CD8-positive, alpha-beta memory T cell (primary cell): ENCODE measurements at places on chromosomes 11 and 22. TPM values are rescaled to one million over a fixed set of nuclear protein-coding genes. Genes with fewer than 3 reads are reported as not detected.

Gene ZNF215
- total RNA-seq: 0.73 TPM

Gene FJX1
- total RNA-seq: 0.69 TPM

Gene CACNA1I
- total RNA-seq: 4.6 TPM

- DNase-seq: no peak
Measured at GRCh38 chr11:119774172-119774763, 45.3 kb upstream of the NECTIN1 start.

- DNase-seq: no peak
Measured at GRCh38 chr11:112403432-112403831, 142.8 kb upstream of the PLET1 start.

DNA sequence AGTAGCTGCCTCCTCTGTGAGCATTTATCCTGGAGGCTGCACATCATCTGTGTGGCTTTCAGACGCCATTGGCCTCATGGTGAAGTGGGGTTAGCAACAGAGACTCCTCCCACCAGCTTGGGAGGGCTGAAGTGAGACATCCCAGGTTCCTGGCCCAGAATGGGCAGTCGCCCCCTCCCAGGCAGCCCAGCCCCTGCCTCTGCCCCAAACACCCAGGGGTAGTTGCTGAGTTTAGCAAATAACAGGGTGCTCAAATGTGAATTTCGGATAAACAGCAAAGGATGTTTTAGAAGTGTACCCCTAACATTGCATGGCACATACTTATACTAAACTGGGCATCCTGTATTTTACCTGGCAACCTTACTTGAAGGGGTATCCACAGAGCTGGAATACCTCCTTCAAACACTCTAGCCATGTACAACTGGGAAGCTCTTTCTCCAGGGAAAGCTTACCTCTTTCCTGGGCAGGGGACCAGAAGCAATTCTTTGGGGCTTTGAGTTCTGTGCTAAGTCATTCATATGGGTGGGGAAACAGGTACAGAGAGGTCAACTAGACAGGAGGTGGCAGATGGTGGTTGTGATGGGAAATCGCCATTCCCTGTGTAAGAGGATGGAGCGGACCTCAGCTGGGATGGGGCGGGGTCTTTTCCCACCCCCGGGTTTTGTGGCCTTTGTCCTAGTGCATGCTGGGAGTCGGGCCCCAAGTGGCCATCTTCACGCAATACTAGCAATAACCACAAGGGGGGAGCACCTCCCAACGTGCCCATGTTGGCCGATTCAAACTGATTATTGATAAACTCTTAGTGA, 19.3 kb downstream of the MTFP1 start:
- peak; percentile 39 for DNase-seq

GRCh38 chr11:77208535-77208934, 80.5 kb downstream of the MYO7A start:
- DNase-seq: no peak

GRCh38 chr11:111691741-111692140, 74.4 kb downstream of the PPP2R1B start:
- no peak for DNase-seq
